ENCODE measurements at places on chromosomes 1 and 21.

DNA sequence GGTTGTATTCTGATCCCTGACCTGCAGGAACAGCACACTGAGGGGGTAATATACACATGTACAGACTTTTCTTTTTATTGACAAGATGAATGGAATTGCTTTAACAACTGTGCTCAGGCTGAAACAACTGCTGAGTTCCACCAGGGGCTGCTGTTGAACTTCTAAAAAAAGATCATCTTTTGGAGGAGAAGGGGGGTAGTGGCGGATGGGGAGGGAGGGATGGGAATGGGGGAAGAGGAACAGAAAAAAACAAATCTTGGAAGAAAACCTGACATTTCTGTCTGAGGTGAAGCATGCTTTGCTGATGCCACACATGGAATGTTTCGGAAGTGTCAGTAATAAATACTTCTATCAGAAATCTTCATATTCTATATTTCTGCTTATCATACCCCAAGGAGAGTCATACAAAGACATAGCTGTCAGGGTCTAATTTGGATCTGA lies 75.0 kb downstream of the RWDD3 start:
- no peak for DNase-seq

GRCh38 chr1:106910798-106911197 lies 145.7 kb upstream of the PRMT6 start:
- DNase-seq, result no peak

- DNase-seq, result no peak
Measured at GRCh38 chr1:19605967-19606366, 38.1 kb upstream of the NBL1 start.

- no peak for DNase-seq
Measured at GRCh38 chr1:166089804-166090203, 77.0 kb downstream of the FAM78B start.

DNA sequence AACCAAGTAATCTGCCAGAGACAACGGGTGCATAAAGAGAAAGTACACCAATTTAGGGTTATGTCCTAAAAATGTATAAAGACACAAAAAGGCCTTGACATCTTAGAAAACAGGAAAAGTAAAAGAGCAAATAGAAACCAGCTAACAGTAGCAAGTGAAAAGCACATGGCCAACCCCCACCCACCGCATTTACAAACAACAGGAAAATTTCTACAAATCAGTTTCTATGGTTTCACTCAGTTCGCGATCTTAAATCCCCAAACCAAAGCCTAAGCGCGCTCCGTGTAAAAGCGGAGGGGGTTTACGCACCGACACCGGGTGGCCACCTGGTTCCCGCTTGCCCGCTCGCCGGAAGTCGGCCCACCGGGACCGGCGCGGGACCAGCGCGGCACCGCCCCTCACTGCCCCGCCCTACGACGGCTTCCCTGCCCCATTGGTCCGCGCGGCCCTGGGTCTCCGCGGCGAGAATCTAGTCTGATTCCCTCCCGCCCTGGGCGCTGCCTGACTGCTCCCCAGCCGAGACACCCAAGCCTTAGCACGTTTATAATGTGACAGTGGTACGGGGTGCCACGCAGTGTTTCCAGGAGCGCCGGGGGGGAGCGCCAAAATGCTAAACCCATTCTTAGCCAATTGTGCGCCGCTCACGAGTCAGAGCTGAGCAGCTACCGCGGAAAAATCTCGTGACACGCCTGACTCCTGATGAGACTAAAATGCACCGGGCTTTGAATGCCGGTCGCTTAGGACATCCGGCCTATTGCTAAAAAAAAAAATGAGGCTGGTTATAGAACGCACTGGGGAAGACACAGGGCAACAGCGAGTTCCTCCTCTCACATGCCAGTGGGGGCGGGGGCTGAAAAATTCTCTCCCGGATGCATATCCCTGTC lies at the start of gene GART:
Gene GART (minus strand): TSS at position 362 of the 884 bp plus-strand sequence. CDS start 2,802 bp downstream, outside the sequence.
- DNase-seq, result peak; percentile 36

DNA sequence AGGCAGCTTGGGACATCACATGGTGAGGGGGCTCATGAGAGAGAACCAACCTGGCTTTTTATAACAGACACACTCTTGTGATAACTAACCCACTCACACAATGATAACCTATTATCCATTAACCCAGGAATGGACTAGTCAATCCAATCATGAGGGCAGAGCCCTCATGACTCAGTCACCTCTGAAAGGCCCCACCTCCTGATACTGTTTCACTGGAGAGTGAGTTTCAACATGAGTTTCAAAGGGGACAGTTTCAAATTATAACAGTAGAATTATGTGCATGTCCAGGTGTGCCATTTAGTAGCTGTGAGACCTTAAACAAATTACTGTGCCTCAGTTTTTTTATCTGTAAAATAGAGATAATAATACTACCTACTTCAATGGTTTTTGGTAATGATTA lies 47.6 kb upstream of the PPP2R5A start:
- no peak for DNase-seq

GRCh38 chr1:3858231-3858981 lies 1.1 kb downstream of the DFFB start:
- DNase-seq, result no peak

DNA sequence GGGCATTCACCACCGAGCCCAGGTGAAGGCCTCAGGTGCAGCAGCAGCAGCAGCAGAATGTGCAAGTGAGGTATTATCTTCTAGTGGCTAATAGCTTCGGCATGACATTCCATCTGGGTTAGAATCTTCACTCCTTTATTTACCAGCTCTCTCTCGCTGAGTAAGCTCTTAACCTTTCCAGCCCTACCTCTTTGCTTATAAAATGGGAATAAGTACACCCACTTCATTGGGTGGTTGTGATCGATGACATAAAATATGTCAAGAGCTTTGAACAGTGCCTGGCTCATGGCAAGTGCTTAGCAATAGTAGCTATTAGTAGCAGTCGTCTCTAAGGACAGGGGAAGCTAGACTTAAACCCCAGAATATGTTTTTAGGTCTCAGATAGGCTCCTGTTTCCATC lies 149.5 kb downstream of the NOS1AP start:
- no peak for DNase-seq

DNA sequence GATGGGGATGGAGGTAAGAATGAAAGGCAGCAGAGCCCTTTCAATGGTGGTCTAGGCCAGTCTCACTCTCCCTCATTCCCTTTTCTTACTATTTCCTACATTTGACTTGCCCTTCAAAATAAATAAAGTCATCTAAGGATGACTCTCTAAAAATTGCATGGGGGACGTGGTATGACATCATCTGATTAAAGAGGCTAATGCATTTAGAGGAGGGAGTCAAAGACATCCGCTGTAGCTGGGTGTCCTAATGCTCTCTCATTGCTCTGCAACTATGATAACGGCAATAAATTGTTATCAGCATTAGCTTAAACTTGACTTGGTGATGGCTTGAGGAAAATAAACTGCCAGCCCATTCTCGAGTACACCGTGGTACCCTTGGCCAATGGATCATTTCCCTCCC lies 225.6 kb upstream of the PBX1 start:
- no peak for DNase-seq

DNA sequence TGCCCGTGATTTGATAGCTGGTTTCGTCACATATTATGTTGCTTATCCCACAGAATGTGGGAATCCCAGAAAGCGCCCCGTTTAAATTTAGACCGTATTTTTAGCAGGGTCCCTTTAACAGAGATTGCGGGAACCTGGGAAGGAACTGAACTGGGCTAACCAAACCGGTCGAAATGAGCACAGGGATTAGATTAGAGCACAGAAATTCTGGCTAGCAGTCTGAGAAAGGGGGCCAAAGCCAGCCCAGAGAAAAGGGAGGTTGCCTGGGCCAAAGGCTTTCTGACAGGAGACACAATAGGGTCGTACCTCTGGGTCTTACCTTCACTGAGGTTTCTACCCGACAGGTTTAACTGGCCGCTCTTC lies 327 bp downstream of the LRRC40 start:
- DNase-seq, result no peak

GRCh38 chr1:214363386-214363785 lies 82.4 kb downstream of the SMYD2 start:
- no peak for DNase-seq

- DNase-seq, result no peak
Measured at GRCh38 chr1:53625049-53625448, 113.9 kb downstream of the GLIS1 start.

DNA sequence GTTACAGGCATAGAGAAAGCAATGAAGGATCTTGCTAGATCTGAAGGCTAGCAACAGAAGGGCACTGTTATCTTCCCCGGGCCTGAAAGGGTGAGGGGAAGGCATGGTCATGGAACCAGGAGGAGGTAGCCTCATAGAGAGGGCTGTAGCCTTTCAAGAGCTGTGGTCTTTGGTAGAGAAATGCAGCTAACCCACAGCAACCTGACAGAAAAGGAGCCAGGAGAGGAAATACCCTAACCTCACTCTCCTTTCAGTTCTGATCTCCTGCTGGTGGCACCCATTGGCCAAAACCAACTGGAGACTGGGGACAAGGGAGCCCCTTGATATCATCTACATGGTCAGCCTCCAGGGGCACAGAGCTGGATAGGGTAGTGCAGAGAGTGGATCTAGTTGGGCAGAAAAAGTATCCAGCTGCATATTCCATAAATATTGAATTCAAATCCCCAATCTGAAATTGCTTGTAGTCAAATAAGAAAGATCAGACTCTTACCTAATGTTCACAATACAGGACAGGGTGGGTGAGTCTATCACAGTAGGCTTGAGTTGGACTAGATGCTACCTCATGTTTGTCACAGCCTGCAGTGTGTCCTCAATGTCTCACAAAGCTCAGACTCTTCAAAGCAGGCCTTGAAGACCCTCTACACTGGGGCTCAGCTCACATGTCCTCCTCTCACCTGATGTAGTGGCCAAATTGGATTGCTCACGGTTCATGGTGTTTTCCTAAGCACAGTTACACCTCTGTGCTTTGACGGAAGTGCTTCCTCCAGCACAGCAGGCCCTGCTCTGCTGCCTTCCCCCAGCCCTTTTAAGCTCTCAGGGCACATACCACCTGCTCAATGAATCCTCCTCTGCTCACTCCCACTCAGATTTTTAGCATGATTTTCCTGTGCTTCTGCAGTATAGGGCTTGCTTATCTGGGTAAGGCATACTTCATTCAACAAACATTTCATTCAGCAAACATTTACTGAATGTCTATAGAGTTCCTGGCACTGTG lies 74.1 kb upstream of the JUN start:
- DNase-seq, result no peak

DNA sequence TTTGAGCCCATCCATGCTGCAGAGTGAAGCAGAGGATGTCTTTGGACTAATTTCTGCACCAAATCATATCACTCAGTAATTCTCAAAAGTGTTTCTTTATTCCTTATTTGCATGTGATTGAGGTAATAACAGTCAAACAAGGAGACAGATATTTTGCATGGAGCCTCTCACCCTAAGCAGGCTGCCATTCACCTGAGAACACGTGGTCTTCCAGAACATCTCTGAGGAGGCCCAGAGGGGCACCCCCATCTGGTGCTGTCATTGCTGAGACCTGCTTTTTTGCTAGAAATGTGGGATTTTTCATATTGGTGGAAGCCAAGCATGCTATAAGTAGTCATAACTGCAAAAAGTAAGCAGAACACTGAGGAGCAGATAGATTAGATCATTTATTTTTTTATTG lies 7.7 kb downstream of the SLC37A1 start:
- no peak for DNase-seq

DNA sequence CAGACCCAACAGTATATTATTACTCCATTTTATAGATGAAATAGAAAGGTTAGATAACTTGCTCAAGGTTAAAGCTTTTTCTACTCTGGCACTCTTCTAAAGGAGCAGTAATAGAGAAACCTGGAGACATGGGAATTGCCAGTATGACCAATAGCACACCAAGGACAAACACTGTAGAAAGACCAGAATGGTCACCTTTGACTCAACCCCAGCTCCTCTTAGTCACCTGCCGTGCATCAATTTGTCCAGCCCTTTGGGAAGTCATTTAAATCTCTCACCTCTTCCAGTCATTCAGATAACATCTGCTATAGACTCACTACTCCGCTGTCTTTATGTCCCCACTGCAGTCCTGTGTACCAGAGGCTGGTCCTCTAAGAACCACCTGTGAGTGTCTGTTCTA lies 23.9 kb upstream of the SLC44A3 start:
- no peak for DNase-seq

DNA sequence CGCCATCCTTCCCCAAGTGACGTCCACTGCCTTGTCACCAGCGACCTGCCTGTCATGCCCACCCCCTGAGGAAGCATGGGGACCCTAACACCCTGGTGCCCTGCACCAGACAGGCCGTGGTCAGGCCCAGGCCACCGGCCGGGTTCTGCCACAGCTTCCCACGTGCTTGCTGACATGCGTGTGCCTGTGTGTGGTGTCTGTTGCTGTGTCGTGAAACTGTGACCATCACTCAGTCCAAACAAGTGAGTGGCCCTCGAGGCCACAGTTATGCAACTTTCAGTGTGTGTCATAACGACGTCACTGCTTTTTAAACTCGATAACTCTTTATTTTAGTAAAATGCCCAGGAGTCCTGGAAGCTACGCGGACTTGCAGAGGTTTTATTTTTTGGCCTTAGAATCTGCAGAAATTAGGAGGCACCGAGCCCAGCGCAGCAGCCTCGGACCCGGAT lies 8.5 kb upstream of the CTRC start:
- no peak for DNase-seq

GRCh38 chr1:196148367-196148970 lies 459.8 kb downstream of the KCNT2 start:
- peak; percentile 28 for DNase-seq

DNA sequence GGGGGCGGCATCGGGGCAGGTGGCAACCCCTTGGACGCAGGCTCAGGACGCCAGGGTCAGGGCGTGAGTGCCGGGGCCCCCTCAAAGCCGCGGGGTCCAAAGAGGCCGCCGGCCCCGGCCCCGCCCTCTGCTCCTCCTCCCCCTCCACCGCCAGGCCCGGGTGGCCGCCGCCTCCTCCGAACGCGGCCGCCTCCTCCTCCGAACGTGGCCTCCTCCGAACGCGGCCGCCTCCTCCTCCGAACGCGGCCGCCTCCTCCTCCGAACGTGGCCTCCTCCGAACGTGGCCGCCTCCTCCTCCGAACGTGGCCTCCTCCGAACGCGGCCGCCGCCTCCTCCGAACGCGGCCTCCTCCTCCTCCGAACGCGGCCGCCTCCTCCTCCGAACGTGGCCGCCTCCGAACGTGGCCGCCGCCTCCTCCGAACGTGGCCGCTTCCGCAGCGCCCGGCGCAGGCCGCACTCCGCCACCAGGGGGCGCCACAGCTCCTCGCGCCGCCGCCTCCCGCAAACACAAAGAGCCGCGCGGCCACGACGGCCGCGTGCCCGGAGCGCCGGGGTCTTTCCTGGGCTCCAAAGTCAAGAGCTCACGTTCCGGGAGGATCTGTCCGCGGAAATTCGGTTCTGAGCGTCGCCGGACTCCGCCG lies 19.3 kb upstream of the SAMD11 start:
- DNase-seq, result peak; percentile 8

GRCh38 chr21:16071092-16071491 lies 341.3 kb downstream of the USP25 start:
- DNase-seq, result no peak
